ENCODE measurements at places on chromosomes 6 and 20.

GRCh38 chr6:78589436-78589835 lies 277.9 kb upstream of the IRAK1BP1 start:
- no peak for DNase-seq

- no peak for DNase-seq
Observed at GRCh38 chr20:37413023-37413334, 67.0 kb downstream of the SRC start.

- DNase-seq: no peak
Observed at GRCh38 chr6:146470091-146470770, 73.4 kb upstream of the RAB32 start.

- no peak for DNase-seq
Observed at GRCh38 chr20:36951979-36952738, 651 bp upstream of the SAMHD1 start.

DNA sequence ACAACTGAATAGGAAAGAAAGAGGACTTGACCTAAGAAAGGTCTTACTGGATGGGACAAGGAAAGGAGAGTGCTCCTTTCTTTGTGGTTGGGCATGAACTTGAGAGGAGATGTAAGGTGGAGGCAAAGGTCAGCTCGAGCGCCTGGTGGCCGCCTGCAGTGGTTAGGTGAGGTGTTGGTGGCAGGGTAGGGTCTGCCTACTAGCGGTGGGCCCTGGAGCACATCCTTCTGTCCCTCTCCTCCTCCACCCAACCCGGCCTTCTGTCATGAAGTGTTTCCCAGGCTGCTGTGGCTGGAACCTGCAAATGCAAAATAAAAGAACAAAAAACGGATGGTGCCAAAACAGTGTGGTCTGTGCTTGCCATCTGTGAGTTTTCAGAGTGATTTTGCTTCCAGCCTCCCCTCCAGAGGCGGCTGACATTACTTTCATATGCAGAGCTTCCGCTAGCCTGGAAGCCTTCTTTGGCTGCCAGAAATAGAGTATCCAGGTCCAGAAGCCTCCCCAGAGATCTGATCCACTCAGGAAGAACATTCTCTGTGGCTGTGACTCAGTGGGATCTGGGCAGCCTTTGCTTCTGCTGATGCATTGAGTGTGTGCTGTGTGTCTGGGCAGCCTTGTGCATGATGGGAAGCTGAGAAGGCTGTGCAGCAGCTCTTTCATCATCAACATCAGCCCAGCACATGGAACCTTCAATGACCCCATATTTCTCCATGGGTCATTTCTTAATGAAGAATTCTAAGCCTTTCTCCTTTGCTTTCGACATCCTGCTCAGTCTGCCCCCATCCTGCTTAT lies 79.8 kb upstream of the FAM184A start:
- DNase-seq: no peak

GRCh38 chr6:129269076-129269475 lies 386.1 kb downstream of the LAMA2 start:
- no peak for DNase-seq

DNA sequence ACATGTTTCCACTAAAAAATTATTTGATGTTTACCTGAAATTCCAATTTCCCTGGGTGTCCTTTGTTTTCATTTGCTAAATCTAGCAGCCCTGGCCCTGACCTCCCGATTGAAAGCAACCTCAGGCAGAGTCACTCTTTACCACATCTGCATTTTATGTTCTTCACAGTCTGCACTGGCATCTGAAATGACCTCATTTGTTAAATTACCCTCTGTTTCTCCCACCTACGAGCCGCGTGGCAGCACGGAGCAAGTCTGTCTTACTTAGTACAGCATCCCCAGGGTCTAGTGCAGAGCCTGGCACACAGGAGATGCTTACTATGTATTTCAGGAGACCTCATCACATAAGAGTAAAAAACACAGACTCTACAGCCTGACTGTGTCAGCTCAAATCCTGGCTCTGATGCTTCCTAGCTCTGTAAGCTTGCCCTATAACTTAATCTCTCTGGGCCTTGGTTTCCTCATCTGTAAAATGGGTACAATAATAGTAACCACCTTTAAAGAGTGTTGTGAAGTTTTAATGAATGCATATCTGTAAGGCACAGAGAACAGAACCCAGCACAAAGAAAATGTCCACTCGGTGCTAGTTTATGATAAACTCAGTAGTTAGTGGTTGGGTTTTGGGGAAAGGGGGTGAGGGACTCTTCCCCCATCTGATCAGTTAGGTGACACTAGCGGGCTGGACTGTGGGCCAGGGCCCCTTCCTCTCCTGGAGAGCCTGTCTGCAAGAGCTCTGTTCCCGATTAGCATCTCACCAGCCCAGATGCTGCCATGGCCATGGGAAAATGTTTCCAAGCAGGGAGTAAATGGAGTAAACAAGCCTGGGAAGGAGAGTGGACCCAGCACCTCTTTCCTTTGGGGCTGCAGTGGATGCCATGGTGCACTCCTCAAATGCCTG lies 88.2 kb downstream of the PREX1 start:
- no peak for DNase-seq

DNA sequence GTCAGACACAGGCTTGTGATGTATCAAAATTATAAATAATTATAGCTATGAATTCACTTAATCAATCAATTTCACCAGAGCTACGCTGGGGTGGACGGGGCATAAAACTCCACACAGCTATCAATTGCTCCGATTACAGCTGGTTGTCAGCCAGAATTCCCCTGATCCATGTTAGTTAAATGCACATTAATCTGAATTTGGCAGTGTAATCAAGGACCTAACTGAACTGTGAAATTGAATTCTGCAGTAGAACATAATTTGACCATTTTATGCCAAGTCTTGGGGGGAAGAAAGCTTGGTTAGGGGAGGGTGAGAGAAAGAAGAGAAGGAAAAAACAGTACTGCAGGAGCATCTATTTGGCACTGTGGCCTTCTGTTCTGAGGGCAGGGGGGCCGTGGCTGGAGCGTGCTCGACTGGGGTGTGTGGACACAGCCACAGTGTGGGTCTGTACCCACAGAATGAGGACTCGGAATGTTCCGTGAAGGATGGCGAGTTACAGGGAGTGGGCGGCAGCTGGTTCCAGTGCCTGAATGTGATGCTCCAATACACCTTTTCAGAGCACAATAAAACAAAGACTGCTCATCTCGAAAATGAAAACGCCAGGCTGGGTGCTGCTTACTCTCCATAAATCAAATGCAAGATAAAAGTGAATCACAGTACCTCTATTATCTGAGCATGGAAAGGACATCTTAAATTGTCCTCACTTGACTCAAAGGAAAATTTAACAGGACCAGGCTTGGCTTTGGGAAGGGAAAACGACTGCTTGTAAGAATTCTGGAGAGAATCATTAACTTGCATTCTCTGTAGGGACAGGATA lies 59.2 kb downstream of the LAMP5 start:
- no peak for DNase-seq

GRCh38 chr6:146106532-146106931 lies 77.7 kb downstream of the GRM1 start:
- DNase-seq: no peak

GRCh38 chr6:45448417-45449389 lies 71.0 kb upstream of the SUPT3H start:
- DNase-seq: no peak

- no peak for DNase-seq
Observed at GRCh38 chr6:3381233-3381921, 75.5 kb downstream of the SLC22A23 start.

DNA sequence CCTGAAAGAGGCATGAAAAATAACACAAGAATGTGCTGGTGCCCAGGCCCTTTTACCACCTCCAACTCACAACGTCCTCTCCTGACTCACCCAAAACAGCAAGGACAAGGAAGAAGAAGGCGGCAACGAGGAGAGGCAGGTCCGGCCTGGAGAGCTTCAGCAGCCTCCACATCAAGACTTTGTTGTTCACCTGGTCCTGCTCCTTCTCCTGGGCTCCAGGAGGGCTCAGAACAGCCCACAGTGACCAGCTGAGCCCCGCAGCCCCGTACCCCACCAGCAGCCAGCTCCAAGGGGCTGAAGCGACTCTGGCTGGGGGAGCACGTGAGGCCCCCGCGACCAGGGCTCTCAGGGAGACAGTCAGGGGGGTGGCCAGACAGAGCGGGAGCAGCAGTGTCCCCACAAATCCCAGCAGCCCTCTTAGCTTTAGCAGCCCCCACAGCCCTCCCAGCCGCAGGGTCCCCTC lies 857 bp downstream of the TAP2 start:
- DNase-seq: peak; percentile 31

DNA sequence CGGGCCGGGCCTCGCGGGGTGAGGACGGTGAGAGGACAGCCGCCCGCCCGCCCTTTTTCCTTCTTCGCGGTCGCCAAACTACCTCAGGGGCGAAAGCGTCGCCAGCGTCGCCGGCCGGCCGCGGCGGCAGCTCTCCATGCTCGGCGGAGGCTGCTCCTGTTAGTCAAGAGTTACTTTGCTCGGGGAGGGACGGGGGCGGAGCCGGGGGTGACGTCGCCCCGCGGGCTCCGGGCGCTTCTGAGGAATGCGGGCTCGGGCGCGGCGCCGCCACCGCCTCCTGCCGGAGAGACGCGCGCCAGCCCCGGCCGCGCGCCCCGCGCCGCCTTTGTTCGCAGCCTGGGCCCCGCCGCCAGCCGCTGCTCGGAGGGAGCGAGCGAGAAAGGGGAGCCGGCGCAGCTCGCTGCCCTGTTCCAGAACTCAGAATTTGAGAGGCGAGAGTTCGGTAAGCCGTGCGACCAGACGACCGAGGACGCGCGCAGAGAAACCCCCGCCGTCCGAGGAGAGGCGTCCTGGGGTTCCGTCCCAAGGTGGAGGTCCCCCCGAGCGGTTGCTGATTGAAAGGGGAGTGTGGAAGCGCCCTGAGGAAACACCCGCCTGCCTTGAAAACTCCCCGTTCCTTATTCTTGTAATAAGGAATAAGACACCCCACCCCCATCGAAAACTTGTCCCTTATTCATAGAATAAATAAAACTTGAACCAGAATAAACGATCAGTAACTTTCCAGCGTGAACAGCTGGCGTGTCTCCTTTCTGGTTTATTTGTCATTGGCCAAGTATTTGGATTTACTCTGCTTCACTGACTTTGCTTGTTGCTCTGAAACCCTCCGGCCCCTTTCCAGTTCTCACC lies at the start of gene PTPRK:
Gene PTPRK (minus strand): TSS at position 164 of the 846 bp plus-strand sequence. CDS start 241 bp downstream, outside the sequence.
- DNase-seq: peak; percentile 96

- no peak for DNase-seq
Observed at GRCh38 chr6:70666706-70667105, 977 bp upstream of the SMAP1 start.

- peak; percentile 32 for DNase-seq
Observed at GRCh38 chr6:47335466-47335865, 25.8 kb upstream of the TNFRSF21 start.

DNA sequence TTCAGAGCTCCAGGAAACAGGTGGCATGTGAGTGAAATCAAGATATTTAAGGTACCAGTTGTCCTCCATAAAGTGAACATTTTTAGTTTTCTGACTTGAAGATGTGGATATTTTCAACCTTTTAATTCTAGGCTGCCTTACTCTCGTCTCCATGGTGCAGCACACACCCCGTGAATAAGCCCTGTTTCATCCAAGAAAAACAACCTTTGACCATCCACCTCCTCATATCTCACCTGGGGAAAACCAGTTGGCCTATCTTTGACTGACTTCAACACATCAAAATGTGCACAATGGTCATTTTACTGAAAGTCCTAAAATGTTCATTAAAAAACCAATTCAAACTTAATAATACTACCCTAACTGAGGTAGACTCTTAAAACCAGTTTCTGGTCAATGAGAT lies 73.8 kb upstream of the CD2AP start:
- no peak for DNase-seq

DNA sequence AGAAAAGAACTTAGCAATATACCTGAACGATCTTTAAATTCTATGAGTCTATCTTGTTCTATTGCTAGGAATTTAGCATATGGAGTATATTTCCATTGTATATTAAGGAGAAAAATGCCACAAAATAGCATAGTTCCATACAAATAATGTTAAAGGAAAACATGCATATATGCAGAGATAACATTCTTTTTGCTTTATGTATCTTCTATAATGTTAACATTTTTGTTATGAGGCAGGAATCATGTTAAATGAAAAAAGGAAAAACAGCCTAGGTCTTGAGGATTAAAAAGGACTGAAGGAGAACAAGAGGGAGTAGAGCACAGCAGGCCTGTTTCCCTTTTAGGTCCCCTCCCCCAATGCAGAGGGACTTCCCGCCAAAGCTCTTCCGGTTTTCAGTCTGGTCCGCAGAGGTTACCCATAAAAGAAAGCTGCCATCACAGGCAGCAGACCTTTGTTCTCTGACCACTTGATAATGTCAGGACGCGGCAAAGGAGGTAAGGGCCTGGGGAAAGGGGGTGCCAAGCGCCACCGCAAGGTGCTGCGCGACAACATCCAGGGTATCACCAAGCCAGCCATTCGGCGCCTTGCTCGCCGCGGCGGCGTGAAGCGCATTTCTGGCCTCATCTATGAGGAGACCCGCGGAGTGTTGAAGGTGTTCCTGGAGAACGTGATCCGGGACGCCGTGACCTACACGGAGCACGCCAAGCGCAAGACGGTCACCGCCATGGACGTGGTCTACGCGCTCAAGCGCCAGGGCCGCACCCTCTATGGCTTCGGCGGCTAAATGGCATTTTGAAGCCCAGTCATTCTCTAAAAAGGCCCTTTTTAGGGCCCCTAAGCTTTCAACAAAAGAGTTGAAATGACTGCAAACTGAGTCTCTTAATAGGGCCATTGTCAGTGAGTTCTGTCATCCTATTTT lies 108.4 kb upstream of the PRSS16 start:
- DNase-seq: peak; percentile 51

DNA sequence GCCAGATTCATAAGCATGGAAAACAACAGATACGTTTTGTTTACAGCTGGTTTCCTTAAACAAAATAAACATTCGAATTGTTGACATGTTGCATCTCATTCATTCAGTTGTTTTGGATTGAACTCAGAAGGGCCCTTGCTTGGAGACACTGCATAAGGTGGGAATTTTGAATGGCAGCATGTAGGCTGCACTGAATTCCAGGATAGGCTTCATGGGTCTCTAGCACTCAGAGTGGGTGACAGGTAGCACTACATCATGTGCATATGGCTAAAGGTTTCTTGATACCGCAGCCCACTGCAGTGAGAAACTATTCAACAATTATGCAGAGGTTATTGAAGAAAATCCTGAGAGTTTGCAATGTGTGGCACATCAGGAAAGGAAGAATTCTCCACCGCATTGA lies 1.6 kb downstream of the BEND6 start:
- no peak for DNase-seq

DNA sequence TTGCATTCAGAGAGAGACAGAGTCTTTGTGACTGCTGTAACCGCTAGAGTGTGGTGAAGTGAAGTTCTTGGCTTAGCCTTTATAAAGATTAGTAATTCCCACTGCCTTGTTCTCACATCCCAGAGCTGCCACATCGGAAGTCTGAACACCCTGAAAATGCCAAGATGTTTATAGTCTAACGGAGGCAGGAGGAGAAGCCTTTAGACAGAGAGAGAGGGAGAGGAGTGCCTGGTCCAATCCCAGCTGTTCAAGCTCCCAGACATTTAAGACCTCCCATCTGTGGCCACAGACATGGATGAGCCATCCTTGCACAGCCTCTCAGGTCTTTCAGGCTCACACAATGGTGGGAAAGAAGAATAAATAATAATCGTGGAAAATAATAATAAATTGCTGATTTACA lies 1422.8 kb upstream of the EYS start:
- DNase-seq: no peak

- DNase-seq: no peak
Observed at GRCh38 chr6:110813338-110814101, 1.7 kb downstream of the CDK19 start.
